Esophagus mucosa (tissue), 1 donor: ENCODE measurements at places on chromosomes 1 and 21.

DNA sequence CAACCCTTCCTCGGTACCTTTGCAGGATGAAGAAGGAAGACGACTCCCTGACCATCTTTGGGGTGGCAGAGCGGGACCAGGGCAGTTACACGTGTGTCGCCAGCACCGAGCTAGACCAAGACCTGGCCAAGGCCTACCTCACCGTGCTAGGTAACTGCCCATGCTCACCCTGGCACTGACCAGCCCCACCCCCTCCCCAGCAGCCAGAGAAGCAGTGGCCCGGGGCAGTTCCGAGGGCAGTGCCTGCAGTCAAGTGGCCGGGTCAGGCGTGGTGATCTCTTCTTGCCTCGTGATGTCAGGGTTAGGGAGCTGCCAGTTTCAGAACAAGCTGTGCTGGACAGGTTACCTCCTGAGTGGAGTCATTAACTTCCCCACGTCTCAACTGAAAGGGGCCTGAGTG lies 66.4 kb upstream of the CNTN2 start:
- ATAC-seq: no peak

DNA sequence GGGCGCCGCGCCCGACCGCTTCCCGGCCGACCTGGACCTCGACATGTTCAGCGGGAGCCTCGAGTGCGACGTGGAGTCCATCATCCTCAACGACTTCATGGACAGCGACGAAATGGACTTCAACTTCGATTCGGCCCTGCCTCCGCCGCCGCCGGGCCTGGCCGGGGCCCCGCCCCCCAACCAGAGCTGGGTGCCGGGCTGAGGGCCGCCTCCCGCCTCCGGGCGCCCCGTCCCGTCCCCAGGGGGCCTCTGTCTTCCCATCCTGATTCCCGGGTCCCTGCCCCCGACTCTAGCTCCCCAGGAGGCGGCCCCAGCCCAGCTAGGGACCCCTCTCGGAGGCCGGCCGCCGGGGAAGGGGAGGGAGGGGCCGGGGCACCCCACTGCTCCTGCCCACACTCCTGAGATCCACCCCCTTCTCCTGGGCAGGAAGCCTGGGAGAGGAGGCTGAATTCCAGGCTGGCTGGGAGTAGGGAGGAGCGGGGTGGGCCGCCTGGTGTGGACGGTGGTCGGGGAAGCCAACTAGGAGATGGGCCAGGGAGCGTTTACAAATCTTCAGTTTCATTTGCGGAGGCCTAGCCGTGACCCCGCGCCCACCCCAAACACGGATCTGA lies 21.4 kb downstream of the FOXO6 start:
- ATAC-seq: peak; percentile 13

GRCh38 chr1:224900062-224900630 lies 29.3 kb upstream of the DNAH14 start:
- no peak for ATAC-seq

- ATAC-seq: peak; percentile 84
Measured at GRCh38 chr1:12052008-12052573, 11.0 kb upstream of the TNFRSF8 start.

DNA sequence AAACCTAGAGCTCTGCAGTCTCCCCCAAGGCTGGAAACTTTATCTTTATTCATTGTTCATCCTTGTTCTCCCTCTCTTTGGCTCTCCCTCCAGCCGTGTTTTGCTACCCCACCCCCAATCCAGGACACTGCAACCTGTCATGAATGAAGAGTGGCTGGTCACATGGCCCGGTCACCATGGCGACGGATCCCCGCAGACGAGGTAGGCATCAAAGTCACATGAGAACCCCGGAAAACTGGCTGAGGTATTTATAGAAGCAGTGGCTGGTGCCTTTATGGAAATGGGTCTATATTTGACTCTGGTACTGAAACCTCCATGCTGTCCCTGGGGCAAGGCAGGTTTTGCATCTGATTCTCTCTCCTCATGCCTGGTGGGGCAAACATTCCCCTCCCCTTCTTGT lies 13.4 kb upstream of the SLC6A17 start:
- no peak for ATAC-seq

GRCh38 chr1:59598120-59598440 lies 216.7 kb upstream of the HOOK1 start:
- no peak for ATAC-seq

- ATAC-seq: no peak
Measured at GRCh38 chr1:232472485-232473041, 157.4 kb downstream of the SIPA1L2 start.

- peak; percentile 60 for ATAC-seq
Measured at GRCh38 chr1:85494904-85495266, 29.9 kb upstream of the DDAH1 start.
